ENCODE measurements at places on chromosomes 6 and 20.

- DNase-seq, result no peak
Measured at GRCh38 chr6:79608334-79609224, 22.6 kb upstream of the SH3BGRL2 start.

DNA sequence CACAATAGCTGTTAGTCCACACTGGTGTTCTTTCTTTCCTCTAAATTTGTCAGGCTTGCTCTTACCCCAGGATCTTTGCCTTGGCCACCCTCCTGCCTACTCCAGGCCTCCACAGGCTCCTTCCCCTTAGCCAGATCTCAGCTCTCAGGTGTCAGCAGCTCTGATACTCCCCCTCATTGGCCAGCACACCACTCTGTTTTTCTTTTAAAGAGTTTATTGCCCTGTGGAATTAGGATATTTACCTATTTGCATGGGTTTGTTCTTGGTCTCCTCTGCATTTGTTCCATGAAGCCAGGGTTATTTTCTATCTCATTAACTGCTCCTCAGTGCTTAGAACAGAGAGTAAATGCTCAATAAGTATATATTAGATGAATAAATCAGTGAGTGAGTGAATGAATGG is 36.8 kb downstream of the GCNT2 start:
- no peak for DNase-seq

GRCh38 chr20:32582659-32583580 is 2.2 kb downstream of the NOL4L start:
- DNase-seq, result peak; percentile 81

- no peak for DNase-seq
Measured at GRCh38 chr6:29107758-29108157, at the start of gene OR2J3. Gene OR2J3, plus strand, starts transcription at chr6:29108058. Its CDS starts 3,833 bp downstream, at chr6:29111891.

- no peak for DNase-seq
Measured at GRCh38 chr20:50387996-50388332, 122.2 kb upstream of the PTPN1 start.

- DNase-seq, result no peak
Measured at GRCh38 chr20:18852318-18852717, 38.7 kb downstream of the SCP2D1 start.

GRCh38 chr20:41571006-41571405 is 47.2 kb downstream of the CHD6 start:
- DNase-seq, result no peak

DNA sequence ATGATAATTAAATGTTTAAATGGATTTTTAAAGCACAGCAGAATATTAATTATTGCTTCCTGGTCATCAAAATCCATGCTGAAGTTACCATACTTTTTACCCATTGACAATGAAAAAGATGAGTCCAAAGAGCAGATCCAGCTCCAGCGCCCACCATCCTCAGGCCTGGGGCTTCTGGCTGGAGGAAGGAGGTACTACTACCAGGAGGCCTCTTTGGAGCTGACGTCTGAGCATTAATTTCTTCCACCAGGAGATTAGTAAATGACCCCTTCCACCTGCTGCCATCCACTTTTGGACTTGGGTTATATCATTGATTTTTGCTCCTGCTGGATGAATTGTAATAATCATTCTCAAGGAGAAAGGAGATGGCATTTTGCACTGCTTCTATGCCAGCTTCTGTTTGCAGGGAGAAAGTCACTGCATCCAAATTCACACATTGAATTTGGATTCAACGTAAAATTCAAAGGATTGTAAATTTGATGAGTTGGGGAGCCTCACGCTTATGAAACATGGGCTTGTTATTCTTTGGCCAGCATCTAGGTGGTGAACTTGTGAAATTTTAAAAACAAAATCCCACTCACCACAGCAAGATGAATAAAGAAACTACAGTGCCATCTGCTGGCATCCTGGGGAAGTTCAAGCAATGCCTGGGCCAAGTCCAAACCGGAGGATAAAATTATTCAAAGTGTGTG is 121.8 kb downstream of the SASH1 start:
- peak; percentile 56 for DNase-seq

DNA sequence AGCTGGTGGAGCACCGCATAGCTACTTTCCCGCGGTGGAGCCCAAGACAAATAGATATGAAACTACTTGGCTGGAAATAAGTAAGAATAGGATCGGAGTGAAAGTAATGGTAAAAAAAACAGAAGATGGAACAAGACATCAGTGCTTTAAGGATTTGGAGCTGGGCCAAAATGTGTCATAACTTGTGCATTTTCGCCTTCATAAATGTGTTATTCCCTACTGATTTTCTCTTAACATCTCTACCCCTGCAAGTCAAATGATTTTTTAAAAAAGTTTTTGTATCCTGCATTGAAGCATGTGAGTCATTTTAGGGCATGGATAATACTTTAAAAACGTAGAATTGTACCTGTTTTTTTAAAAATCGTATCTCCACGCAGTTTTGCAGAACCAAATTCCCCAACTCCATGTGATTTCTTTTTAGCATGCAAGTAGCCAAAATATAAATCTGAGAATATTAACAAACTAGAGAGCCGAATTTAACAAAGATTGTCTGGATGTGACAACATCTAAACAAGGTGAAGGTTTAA is 882 bp upstream of the FAM184A start:
- no peak for DNase-seq

DNA sequence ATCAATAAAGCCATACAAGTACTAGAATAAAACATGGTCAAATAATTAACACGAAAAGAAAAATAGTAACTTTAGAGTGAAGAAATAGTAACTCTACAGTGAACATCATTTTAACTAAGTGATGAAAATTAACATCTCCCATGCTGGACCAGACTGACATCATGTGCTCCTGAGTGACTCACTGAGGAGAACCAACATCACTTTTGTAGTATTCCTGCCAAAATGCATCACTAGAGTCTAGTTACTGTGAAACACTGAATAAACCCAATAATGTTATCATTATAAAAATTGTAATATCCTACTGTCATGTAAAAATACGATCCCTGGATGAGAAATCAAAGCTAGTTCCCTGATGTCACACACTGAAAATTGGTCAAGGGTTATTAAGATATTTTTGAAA is 361.3 kb downstream of the CD109 start:
- DNase-seq, result no peak

DNA sequence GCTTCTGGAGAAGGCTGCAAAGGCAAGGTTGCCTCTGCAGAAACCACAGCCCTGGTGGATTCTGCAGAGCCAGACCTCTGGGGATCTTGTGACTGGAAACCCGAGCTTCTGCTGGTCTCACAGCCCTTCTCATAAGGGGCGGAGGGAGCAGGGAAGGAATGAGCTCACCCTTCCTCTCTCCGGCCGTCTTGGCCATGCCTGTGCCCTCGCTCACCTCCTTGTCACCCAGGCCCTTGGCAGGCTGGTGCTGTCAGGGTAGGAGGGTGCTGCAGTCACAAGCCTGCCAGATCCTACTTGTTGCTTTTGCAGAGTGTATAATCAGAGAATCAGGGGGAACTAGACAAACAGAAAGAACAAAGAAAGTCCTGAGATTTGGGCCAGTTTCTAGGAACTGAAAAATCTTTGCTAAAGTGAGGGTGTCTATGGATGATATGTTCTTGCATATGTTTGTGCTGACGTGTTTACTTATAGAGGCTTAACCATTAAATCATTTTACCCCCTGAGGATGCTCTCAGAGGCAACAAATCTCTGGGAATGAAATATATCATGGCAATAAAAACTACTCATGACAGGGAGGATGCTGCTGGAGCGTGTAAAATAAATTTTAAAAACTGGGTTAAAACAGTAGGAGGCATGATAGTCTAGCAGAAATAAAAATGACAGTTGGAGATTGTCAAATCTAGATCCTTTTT is 244.9 kb upstream of the SOX4 start:
- DNase-seq, result peak; percentile 64

GRCh38 chr20:48790473-48791003 is 37.3 kb downstream of the PREX1 start:
- no peak for DNase-seq

GRCh38 chr6:46023216-46023915 is 7.7 kb upstream of the CLIC5 start:
- no peak for DNase-seq

DNA sequence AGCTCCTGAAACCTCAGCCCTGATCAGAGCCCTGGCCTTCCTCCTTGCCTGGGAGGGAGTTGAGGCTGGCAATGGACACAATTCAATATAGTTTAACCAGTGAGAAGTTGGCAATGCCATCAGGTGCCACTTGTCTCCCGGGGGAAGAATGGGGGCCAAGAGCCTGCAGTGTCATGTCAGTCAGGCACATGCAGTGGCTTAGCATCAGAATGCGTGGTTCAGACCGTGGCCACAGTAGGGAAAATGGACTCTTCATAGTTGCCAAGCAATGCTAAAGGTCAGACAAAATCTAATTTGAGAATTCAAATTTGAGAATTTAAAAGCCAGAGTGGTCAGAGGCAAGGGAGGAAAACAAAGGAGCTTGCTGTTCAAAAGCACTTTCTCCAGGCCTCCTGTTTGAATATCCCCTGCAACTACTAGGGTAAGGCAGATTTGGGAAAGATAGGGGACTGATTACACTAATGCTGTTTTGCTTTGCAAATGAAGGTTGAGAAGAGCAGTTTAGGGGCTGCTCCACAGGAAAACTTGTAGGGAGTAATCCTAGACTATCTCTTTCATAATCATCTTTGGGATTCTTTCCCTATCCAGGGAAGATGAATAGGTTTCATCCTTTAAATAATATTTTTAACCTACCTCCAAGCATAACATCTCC is 33.1 kb upstream of the CLIC5 start:
- DNase-seq, result no peak

- no peak for DNase-seq
Measured at GRCh38 chr6:90663873-90664272, 77.0 kb upstream of the MAP3K7 start.

DNA sequence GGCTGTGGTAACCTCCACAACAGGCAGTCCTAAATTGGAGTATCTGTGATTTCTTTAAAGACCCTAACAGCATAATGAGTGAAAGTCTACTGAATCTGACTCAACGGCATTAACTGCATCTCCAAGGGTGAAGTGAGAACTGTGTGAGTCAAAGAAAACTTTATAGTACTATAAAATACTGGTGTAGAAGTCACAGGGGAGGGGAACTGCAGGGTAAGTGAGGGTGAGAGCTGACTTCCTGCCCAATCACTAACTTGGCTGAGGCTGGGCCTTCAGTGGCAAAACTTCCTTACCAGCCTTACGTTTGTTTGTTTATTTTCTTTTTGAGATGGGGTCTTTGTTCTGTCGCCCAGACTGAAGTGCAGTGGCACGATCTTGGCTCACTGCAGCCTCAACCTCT is 109.8 kb downstream of the PTPRK start:
- DNase-seq, result no peak

DNA sequence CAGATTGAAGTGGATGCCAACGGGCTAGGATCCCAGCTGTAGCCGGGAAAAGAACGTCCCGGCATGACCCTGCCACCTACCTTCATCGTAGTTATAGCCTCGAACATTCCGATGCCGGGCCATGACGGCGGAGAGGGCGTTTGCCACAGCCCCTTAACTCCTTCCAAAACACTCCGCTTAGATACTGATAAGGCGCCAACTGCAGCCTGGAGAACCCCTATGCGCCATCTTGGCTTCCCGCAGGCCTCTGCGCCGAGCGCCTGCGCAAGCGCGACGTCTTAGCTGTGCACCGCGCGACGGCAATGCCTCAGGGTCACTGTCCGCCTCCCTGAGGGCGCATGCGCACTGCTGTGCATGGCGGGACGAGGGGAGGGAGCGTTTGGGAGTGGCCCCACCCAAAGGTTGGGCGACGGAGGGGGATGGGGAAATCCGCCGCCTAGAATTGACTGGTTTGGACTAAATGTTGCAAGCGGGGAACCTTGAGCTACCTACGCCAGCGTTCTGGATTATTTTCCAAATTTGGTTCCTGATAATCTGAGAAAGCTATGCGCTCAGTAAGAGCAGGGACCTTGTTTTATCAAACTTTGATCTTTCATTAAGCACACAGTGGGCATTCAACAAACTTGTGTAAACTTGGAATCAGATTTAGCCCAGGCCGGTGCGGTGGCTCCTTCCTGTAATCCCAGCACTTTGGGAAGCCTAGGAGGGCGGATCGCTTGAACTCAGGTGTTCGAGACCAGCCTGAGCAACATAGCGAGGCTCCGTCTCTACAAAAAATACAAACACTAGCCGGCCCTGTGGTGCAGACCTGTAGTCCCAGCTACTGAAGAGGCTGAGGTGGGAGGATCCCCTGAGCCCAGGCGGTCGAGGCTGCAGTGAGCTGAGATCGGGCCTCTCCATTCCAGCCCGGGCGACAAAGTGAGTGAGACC is at the start of gene HBS1L:
Gene HBS1L (minus strand): TSS at position 254 of the 930 bp plus-strand sequence. CDS start 131 bp downstream, at position 123.
- DNase-seq, result peak; percentile 86

GRCh38 chr20:49747707-49748524 is 34.2 kb upstream of the B4GALT5 start:
- no peak for DNase-seq

DNA sequence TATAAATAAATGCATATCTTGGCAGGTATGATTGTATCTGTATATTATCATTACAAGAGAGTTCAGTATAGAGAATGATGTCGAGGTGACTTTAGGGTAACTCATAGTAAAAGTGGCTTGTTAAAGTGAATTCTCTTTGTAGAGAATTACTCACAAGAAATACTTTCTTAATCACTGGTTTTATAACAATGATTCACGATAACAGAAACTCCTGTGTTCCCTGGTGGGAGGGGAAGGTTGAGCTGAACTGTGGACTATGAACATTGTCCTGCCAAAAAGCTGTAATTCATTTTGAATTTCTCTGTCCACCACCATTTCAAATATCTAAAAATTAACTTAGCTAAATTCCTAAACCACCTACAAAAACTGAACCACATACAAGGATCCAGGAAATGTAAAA is 7.7 kb downstream of the TPMT start:
- DNase-seq, result no peak

GRCh38 chr6:55941702-55942101 is 66.3 kb upstream of the BMP5 start:
- no peak for DNase-seq

DNA sequence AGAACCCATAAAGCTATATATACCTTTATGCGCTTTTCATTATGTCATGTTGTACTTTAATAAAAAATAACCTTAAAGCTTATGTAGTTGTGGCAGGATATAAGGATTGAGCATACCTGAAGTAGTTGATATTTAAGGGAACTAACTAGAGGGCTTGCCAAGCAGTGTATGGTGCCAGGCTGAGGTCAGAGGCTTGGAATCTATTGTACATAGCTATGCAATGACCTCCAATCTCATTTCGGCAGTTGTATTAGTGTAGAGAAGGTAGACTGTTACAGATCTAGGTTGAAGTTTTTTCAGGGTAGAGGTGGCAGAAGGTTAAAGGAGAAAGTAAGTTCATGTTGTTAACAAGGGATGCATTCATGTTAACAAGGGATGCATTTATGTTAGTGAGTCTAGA is 397.7 kb upstream of the HS3ST5 start:
- no peak for DNase-seq

GRCh38 chr6:170584954-170585498 is 589 bp upstream of the PDCD2 start:
- no peak for DNase-seq

- DNase-seq, result no peak
Measured at GRCh38 chr20:38059832-38060231, 26.3 kb downstream of the RPRD1B start.
